WTC11 (cell line): ENCODE measurements at places on chromosomes 2 and 18.

DNA sequence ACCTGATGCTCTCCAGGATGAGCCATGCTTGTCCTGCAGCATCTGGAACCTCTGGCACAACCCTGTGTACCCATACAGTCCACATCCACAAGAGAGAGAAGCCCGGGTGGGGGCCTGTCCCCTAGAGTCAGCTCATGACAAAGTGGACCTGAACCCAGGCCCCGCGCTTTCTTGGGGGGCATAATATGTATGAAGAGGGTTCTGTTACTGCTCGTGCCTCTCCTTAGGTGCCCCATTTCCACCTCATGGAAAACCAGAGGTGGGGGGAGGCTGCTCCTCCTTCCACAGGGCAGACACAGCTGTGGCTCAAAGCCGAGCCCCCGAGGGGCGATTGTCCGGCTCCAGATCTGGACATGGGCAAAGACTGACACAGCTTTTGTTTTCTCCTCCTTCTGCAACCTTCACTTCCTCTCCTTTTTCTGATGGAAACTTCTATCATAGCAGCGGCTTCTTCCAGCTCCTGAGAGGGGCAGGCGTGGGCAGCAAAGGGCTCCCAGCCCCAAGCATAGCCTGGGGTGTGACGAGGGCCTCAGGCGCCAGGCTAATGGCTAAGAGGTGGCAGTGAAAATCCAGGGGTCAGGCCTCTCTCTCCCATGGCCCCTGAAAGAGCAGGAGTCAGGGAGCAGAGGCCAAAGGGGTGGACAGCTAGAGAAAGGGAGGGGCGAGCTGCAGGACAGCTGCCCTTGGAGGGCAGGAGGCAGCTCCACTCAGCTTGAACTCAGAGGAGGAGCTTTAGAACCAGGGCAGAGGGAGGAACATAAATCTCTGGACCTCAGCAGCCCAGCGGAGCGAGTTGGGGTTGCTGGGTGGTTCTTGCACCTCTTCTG is 155.5 kb downstream of the ZFP36L2 start:
- DNase-seq, result no peak

DNA sequence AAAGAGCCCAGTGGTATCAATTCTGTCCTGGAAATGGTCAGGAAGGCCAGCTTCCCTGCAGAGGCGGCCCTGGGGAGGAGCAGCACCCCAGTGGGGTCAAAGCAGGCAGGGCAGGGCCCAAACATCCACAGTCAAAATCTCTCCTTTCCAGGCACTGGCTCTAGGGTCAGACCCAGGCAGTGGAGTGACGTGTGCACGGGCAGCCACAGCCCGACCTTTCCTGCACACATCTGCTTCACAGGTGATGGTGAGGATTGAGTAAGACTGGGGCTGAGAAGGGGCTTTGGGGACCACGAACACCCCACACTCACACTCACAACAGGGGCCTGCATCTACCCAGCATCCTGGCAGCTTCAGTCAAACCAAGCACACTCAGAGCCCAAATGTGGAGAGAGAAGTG is 97.8 kb upstream of the GLI2 start:
- no peak for DNase-seq

DNA sequence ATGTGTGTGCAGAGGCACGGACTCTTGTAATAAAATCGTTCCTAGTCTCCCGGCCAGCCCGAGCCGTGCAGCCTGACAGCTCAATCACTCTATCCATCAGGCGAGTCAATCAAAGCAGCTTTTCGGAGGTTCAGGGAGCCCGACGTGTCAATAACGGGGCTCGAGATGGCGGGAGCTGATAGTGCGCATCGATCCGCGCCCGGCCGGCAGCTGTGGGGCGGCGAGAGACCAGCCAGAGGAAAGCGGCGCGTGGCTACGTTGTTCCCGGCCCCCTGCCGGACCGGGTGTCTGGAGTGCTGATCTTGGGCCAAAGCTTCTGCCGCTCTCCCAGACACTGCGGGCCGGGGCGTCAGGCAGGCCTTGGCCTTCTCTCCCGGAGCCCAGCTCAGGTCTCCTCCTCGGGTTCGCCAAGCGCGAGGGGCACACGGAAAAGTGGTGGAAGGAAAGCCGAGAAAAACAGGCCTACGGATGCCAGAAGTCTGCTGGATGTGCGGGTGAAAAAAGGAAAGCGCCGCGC is 2.4 kb downstream of the EN1 start:
- DNase-seq, result no peak

DNA sequence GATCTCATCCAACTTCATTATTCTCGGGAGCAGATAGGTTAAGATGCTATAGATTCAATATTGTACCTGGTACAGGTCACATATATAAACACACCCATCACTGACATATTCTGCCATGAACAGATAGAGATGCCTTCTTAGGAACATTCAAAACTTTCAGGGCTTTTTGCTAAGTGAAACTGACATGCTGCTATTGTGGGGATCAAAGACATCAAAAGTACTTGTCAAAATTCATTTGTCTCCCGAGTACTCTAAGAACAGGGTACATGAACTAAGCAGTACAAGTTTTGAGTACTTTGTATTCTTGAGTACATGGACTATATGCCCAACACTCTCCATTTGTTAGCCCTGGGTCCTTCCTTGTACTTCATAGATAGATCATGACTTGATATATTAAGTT is 173.5 kb downstream of the FSHR start:
- no peak for DNase-seq

- no peak for DNase-seq
These were observed 225.1 kb upstream of the SALL3 start for GRCh38 chr18:78754311-78755043.

- DNase-seq, result no peak
These were observed 66.6 kb downstream of the MYL12B start for GRCh38 chr18:3328532-3328931.

GRCh38 chr2:183253441-183254130 is 129.3 kb downstream of the NUP35 start:
- DNase-seq, result no peak

DNA sequence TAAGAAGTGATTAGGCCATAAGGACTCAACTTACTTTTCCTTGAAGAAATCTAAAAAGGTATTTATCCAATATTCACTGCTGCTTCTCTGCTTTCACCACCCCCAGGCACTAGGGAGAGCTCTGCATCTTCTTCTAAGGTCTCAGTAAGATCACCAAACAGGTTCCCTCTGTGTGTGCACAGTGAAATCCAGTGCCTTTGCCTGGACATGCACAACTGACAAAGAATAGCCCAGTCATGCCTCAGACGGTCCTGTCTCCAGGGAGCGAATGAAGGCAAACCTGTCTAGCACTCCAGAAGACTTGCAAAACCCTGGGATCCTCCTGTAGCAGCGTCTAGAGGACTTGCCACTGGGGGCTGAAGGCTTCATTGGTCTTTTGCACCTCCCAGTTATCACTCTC is 344.5 kb upstream of the LRATD1 start:
- no peak for DNase-seq

DNA sequence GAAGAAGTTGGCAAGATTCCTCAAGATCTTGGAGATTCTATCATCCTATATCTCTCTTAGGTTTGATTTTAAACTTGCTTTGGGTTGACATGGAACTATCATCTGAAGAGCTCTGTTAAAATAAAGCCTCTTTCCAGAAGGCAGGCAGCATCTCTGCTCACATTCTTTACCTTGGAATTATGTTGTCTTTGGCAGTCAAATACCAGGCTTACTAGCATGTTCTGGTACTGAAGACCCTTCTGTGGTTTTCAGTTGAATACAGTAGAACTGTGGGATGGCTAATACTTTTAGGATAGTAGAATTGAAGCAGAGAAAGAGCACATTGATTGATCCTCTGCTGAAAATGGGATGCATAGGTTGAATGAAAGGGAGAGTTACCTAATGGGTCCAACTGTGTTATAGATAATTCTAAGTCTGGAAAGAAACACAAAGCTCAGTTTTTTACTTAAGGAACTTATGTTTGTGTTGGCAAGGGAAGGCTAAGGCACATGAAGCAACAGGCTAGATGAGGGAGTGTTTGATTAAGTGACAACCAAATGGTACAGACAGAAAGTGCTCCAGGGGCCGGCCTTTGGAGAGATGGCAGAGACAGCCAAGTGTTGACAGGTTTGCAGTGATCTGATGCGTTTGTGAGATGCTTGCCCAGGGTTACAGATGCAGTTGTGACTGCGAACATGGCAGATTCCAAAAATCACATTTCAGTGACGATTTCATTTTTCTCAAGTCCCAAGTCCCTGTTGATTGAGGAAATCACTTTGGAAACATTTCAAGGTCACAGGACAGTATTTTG is 397.9 kb downstream of the MEIS1 start:
- no peak for DNase-seq

DNA sequence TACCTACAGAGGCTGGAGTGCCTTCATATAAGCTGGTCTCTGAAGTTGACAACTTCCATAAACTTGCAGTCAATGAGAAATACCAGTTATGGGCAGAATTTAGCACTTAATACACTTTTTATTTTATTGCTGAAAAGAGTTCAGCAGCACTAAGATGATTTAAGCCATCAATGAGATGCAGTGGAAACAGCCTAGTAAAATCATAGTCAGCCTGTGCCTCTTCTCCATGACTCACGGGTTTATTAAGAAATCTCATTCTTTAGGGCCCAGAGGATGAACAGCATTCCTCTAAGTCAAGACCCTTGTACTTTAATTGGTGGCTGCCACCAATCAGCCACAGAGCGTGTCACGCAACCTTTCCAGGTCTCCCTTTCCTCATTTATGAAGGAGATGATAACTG is 1357.9 kb upstream of the CELF4 start:
- no peak for DNase-seq

DNA sequence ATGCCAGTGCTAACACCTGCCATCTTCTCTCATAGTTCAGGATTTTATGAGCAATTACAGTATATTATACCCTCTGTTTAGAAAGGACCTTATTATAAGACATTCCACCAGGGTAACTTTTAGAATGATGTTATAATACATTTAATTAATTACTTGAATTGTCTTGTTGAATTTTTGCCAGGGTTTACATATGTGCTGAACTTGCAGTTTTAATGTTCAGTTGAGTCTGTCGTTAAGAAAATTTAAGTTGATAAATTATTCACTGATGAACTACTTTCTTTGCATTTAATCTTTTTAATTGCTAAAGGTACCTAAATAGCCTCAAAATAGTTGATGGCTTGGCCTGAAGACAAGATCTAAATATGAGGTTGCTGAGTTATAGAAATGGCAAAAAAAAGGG is 68.1 kb downstream of the SCN2A start:
- DNase-seq, result no peak

DNA sequence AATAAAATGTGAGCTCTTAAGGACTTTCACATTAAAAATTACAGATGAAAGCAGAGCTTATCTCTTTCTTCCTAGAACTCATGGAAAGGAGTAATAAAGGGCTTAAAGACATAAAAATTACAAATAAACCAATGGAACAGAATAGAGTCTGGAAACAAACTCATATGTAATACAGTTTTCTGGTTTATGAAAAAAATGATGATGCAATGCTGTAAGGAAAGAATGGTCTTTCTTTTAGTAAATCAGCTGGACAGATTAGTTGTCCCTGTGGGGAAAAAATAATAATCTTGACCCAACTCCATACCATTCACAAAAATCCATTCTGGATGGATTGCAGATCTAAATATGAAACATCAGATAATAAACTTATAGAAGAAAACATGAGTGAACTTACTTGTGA is 54.2 kb downstream of the TMEM185B start:
- DNase-seq, result no peak

DNA sequence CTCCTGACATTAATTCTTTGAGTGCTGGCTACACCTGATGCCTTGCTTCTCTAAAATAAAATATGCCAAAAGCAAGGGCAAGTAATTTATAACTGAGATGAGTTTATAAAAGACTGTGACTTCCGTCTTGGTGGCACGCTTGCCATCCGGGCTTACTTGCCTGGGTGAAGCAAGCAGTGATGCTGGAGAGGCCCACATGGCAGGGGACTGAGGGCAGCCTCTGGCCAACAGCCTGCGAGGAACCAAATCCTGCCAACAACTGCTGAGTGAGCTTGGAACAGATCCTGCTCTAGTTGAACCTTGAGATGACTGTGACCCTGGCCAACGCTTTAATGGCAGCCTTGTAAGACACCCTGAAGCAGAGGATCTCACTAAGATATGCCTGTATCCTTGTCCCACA is 96.1 kb upstream of the CAPN13 start:
- DNase-seq, result no peak

- DNase-seq, result no peak
These were observed 23.8 kb downstream of the FHL2 start for GRCh38 chr2:105375001-105375561.

- DNase-seq, result no peak
These were observed 1.8 kb downstream of the SCN9A start for GRCh38 chr2:166373951-166374350.

GRCh38 chr2:177535958-177536504 is 143.5 kb downstream of the AGPS start:
- no peak for DNase-seq

DNA sequence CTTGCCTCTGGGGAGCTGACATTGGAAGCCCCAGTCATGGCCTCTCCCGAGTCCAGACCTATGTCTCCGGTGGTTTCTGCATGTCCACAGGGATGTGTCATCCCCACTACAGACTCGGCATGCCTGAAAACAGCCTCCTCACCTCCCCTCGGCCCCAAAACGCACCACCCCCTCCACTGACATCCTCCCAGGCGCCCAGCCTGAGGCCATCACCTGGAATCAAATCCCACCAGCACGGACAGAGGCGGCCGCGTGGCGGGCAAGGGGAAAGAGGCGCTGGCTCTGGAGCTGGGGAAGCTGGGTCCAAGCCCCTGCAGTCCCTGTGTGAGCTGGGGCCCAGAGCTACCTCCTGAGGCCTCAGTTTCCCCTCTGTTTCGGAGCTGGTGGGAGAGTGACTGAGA is 69.9 kb upstream of the SMAD7 start:
- DNase-seq, result no peak

- DNase-seq, result peak; percentile 28
These were observed 58.8 kb upstream of the NOL4 start for GRCh38 chr18:34283506-34283905.

DNA sequence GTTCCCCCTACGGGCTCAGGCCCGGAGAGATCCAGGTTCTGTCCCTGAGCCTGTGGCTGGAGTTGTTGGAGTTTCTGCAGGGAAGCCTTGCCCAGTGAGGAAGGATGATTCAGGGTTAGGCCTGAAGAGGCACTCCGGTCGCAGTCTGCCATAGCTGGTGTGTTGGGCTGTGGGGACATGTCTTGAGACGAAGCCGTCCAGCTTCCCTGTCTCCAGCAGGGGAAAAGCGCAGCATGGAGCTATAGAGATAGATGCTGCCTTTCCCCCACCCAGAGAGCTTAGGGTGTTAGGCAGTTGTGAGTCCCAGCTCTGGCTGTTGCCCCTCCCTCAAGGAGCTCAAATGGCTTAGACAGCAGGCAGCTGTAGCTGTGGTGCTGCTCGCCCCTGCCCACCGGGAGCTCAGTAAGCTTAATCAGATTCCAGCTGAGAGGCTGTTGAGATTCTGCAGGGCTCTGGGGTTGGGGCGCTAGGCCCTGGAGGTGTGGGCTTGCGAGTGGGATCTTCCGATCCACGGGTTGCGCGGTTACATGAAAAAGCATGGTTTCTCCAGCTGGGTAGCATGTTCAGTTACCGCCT is 103.9 kb downstream of the PMAIP1 start:
- DNase-seq, result peak; percentile 28

DNA sequence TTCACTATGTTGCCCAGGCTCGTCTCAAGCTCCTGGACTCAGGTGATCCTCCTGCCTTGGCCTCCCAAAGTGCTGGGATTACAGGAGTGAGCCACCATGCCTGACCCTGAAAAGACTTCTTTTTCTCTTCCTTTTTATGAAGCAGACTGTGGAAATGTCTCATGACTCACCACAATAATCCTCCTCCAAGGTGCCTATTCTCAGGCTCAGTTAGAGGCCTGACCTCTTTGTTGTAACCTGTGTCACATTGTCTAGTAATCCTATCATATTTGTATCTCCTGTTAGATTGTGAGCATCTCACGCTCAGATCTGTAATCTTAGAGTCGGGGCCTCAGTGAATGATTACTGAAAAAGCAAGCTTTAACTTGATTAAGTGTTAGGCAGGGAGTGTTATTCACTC is 18.3 kb upstream of the TAF4B start:
- DNase-seq, result no peak
